Cortex of kidney (tissue), 1 donor: ENCODE measurements at places on chromosomes 5 and 9.

- no peak for DNase-seq
Observed at GRCh38 chr9:114501796-114502682, 3.2 kb downstream of the WHRN start.

DNA sequence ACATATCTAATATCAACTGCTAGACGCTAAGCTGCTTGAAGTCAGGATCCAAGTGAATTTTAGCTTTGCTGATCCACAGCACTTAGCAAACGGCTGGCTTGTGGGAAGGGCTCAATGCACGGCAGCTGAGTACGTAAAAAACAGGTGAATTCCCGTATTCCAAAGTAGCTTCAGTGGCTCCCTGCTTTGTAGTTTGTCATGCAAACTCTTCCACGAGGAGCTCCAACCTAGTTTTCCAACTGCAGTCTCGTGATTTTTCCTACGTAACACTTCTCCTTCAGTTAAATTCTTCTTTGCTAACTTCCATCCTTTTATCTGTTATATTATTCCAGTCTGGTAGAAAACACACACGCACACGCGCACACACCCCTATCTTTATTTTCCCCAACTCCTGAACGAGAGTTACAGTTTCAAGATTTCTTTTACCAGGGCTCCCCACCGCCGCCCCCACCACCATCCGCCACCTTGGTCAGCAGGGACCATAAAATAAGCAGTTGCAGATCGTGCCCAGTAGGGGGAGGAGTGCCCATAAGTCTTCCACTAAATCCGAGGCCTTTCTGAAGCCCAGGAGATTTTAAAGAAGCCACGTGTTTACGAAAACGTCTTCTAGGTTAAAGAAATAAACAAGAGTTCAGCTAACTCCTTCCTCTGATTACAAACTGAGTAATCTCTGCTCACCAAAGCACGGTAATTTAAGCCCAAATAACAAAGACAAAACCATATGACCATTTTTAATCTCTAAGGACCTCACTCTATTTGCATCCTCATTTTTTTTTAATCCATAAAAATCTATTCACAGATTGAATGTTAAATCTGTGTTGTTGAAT, 34.8 kb upstream of the TRIO start:
- DNase-seq, result no peak

GRCh38 chr5:165149431-165149830, 1644.0 kb downstream of the MAT2B start:
- no peak for DNase-seq

DNA sequence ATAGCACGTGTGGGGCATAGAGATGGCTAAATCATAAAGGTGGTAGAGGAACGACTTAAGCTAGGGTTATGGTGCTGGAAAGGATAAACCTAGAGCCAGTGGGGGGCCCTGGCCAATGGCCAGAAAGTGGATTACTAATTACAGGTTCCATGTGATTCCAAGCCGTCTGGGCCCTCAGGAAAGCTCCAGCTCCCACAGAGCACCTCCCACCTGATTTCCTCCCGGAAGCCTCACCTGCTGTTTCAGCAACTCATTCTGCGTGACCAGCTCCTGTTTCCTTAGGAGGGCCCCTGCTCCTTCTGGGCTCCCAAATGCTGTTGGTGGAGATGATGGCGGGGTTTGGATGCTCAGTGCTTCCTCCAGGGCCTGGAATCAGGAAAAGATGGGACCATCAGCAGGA, 16.2 kb downstream of the GPX3 start:
- no peak for DNase-seq

- no peak for DNase-seq
Observed at GRCh38 chr5:149018909-149019443, 43.9 kb downstream of the SH3TC2 start.

GRCh38 chr5:111548992-111549649, 36.8 kb upstream of the STARD4 start:
- no peak for DNase-seq

DNA sequence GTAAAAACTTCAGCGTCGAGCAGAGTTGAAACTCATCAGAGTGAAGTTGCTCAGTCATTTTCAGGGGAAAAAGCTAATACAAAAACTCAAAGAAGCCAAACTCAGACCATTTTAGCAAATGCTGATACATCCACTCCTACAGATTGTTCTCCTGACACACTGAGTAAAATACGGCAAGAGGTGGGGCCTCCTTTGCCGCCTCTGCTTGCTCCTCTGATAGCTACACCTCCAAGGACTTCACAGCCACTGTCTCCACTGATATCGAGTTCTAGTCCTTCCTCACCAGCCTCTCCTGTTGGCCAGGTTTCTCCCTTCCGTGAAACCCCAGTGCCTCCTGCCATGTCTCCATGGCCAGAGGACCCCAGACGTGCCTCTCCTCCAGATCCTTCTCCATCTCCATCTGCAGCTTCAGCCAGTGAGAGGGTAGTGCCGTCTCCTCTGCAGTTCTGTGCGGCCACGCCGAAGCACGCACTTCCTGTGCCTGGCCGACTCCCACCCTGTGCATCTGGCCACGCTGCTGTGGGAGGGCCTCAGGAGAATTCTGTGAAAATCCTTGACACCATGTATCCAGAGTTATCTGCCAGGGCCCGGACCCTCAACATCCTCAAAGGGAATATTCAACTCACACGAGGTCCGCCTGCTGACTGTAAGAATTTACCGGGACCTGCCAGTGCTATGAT, 41.7 kb downstream of the ICE1 start:
- no peak for DNase-seq

- DNase-seq, result no peak
Observed at GRCh38 chr9:26813247-26813646, 79.4 kb downstream of the CAAP1 start.

DNA sequence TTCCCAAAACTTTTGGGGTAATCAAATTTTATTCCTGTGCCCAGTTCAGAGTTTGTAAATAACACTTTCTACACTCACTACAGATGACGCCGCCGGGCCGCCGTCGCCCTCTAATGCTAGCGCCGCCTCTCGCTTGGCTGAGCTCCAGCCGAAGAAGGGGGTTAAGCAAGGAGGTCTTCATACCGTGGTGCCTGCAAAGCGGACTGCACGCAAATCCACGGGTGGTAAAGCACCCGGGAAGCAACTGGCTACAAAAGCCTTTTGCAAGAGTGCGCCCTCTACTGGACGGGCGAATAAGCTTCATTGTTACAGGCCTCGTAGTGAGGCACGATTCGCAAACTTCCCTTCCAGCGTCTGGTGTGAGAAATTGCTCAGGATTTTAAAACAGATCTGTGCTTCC, 280.4 kb downstream of the MEF2C start:
- DNase-seq, result no peak

DNA sequence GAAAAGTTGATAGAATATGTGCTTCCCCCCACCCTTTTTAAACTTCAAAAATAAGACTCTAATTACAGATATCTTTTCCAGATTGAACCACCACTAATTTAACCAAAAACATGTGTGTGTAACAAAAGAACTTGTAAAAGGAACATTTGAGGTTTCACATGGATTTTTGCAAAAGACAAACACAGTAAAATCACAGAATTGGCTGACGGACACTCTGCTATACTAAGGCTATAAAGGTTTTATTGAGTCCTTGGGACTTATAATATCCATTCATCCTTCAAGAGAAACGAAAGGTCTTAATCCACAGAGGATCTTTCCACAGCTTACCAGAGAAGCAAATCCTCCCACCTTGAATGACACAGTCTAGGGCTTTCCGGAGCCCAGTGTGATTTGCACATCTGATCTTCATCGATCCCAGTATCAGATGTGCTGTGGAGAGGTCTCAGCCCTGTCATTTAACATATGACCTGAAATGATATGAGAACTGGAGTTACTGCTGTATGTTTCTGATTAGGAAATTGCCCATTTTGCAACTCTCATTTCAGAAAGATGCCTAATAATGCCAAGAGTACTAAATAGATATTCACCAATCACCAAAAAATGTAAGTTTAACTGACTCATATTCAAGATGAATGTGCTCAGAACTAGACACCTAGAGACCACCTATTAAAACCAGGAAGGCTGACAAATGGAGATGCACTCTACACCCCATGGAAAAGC, 256.5 kb upstream of the FBXL7 start:
- DNase-seq, result no peak

GRCh38 chr9:118455259-118455658, 751.1 kb downstream of the TLR4 start:
- DNase-seq, result no peak

DNA sequence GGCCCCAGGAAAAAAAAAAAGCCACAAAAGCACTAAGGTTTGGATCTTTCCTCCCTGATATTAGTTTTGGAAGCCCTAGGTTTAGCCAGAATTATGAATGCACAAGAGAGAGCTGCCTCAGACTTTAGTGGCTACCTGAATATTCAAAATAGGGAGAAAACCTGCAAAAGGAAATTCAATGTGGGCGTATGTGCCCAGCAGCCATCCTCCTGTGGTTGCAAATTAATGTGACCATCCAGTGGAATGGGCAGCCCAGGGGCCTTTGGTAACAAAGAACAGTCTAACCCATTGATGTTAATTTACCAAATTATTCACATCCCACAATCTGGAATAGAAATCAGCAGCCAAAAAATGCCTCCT, 298.4 kb downstream of the CWC27 start:
- DNase-seq, result no peak

DNA sequence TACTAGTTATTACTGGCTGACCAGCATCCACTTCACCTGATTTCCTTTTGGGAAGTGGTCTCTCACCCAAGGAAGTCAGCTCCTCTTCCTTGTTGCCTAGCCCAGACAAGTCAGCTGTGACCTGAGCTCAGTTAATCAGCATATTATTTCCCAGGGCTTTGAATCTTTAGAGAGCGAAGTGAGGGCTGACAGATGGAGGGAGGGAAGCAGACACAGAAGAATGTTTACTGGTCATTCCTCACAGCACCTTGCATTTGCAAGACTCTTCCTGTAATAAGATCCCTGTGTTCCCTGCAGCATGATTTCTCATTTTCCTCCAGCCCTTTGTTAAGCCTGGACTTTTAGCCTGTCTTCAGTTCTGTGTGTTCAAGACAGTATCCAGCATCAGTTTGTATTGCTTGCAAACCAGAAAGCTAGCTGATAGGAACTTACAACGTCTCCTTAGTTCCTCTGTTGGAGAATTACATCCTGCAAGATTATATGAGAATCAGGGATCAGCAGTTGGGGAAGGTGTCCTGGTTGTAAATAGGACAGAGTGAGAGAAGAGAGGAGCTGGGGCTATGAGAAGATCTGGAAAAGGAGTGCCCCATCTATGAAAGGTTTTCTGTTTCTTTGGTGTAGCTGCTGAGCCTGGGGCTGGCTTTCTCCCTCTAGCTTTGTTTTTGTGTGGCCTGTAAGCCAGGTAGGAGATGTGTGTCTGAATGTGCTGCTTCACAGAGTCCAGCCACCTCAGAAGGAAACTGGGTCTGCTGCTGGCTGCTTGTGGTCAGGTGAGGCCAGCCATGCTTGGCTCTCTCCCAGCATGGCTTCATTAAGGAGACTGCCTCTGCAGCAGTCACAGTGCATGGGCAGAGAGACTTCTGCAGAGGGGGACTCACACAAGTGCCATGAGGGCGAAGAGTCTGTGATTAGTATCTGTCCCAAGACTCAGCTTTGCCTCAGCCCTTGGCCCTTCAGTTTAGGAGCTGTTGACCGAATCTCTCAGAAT, 50.3 kb downstream of the MAN2A1 start:
- DNase-seq, result no peak

- no peak for DNase-seq
Observed at GRCh38 chr9:7121055-7121454, 363.3 kb downstream of the KDM4C start.

DNA sequence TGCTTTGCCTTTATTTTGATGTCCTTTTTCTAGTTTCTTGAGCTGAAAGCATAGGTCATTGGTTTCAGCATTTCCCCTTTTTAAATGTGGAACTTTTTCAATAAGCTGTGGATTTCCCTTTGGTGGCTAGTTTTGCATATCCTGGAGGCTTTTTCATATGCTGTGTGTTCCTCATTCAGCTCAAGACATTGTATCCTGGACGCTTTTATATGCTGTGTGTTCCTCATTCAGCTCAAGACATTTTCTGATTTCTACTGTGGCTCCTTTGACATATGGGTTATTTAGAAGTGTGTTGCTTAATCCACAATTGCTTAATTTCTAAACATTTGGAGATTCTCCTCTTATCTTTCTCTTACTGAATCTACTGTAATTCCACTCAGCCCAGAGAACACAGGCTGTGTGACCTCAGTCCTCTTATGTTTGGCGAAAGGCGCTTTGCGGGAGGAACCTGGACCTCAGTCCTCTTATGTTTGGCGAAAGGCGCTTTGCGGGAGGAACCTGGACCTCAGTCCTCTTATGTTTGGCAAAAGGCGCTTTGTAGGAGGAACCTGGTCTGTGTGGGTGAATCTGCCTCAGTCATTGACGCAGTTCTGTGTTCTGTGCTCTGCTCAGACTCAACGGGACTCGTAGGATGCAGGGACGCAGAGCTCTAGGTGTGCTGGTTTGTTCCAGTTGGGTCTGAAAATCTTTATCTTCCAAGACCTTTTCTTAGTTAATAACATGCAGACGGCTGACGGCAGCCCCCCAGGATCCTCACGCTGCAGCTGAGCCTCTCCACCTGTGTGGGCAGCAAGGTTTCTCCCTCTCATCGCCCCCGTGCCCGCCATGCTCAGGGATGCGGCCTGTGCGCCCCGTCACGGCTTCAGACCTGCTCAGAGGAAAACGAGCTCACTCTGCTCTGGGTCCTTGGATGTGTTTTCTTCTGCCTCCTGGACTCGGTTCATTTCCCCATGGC, 6.0 kb upstream of the SLC9A3 start:
- no peak for DNase-seq

GRCh38 chr9:38298904-38299303, 93.6 kb upstream of the ALDH1B1 start:
- no peak for DNase-seq

DNA sequence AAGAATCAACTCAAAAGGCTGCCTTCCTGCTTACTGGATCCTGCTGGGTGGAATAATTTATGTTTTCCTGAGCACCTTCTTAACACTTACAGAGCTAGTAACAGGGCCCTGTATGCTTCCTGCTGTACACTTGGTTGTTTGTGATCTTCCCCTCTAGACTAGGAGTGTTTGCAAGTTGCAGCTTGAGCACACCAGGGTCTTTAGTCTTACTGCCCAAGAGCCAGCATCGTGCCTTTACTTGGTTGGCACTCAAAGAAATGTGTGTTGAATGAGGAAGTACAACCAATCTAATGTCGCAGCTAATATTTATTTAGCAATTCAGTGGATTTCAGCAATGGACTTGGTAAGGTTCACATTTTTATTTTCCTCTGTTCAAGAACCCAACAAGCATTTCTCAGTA, 57.5 kb upstream of the HAND1 start:
- DNase-seq, result no peak
